ENCODE measurements at places on chromosomes 5 and 9.

GRCh38 chr9:2228132-2228531, 213.0 kb downstream of the SMARCA2 start:
- no peak for DNase-seq

- DNase-seq = no peak
These were observed 113.7 kb downstream of the TMEM232 start for GRCh38 chr5:110612794-110613247.

- no peak for DNase-seq
These were observed 132.4 kb downstream of the NPR3 start for GRCh38 chr5:32843531-32843895.

DNA sequence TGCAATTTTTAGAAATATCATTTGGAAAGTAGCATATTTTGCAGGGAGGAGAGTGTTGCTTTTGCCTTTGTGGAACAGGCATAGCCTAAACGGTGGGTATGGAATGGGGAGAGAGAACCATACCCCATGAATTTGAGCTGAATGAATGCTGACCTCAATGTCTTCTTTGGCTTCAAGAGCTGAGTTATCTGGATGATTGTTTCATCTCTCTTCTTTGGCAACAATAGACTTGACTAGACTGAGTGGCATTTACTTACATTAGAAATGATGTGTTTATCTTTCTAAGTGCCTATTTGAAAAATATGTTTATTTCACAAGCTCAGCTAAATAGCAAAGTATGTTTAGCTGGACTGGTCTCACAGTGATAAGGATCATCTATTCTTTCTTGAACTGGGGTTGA, 42.8 kb downstream of the SPEF2 start:
- no peak for DNase-seq

DNA sequence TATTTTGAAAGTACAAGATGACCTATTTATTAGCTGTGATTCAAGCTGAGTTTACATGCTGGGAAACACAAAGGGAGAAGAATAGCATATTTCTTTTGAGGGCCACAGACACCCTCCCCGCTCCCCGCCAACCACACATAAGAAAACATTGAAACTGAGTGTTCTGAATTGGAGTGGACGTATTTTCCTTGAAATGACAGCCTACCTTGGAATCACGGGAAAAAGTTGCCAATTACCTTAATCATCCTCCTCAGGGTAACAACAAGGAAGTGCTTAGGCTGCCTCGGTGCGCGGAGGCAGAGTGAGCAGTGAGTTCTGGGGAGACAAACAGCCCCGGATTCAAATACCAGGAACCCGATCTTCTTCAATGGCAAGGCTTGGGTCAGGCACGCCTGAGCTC, 31.4 kb downstream of the CFAP77 start:
- no peak for DNase-seq

GRCh38 chr5:54692631-54693030, 175.1 kb downstream of the SNX18 start:
- DNase-seq = no peak
